ENCODE measurements at places on chromosomes 1 and 21.

DNA sequence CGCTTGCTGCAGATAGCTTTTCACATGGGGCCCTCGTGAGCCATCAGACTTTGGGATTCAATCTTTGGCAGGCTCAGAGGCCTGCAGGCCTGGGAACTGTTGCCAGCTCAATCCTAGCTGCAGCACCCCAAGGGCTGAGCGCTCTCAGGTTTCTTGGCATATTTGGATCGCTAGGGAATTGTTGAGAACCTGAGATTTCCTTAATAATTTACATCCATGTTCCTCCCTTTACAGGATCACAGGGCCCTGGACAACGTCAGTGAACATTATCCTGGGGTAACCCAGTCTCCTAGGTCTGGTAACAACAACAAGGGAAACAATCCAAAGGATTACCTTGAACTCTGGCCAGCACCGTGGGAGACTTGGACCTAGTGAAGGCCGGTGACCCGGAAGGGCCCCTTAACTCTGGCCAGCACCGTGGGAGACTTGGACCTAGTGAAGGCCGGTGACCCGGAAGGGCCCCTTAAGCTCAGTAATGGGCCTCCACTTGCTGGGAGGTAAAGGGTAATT is 49.3 kb upstream of the NEK2 start:
- no peak for DNase-seq

DNA sequence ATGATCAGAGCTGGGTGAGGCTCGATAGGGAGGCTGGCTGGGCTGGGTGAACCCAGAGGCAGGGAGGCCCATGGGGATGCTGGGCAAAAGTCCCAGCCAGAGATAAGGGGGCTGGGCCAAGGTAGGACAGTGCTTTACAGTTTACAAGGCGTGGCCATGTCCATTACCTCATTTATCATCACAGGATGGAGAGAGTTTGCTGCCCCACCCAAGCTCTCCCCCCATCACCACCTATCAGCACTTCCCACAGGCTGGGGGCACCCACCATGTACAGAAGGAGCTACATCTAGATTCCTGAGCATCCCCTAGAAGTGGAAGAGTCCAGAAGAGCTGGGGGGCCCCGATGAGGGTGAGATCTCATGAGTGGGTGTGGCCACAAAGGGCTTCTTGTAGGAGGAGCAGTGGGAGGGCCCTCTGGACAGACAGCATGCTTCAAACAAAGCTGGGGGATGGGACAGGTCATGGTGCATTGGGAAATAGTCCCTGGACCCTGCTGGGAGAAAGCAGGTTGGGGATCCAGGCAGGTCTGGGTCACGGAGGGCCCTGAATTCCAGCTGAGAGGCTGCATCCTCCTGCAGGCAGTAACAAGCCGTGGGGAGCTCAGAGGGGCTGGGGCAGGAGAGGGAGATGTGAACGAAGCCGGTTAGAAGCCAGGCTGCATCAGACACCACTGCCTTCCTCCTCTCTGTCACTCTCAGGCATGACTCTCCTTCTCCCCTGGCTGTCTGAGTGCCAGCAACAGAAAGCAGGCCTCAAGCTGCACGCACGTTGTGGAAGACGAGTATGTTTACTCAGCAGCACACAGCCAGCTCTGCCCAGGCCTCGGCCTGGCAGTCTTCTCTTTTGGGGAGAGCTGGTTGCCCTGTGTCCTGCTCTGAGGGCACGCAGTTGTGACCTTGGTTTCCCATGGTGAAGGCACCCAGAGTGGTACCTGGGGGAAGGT is 202.3 kb downstream of the HIVEP3 start:
- DNase-seq = no peak

DNA sequence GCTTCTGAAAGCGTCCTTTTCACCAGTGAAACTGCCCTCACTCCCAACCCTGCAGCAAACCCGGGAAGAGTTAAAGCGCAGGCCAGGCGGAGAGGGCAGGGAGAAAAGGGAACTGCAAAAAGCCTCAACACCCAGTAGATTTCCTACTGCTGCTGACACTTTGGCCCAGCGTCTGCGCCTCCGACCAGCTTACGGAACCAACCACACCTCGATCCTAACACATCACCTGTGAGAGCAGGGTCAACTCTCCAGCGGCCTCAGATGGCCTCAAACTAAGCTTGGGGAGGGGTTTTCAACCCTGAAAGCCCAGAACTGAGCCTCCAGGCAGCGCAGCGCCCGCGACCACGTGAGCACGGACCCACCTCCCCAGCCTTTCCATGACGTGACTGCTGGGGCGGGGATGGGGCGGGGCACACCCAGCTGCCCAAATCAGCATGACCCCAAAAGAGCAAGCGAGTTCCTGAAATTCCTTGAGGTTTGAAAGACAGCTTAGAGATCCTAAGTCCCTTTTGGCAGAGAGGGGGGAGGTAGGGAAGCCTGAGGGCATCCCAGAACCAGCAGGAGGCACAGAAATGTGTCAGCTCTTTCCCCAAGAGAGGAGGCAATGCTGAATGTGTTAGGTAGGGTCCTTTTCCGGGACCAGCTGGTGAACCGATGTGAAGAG is 59.1 kb downstream of the ITPKB start:
- peak; percentile 49 for DNase-seq

DNA sequence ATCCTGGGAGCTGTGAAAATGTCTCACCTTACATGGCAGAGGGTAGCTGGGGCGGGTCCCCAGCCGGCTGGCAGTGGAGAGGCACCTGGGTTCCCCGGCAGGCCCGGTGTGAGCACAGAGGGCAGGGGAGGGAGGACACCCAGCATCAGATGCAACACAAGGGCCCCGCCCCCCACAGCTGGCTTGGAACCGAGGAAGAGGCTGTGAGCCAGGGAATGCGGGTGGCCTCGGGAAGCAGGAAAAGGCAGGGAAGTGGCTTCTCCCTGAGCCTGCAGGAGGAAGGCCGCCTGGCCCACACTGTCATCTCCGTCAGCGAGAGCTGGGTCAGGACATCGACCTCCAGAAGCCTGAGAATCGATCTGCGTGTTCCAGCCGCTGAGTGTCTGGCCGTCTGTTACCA is 87.3 kb downstream of the SIK1 start:
- no peak for DNase-seq

GRCh38 chr1:181726320-181727012 is 243.1 kb downstream of the CACNA1E start:
- DNase-seq = no peak

DNA sequence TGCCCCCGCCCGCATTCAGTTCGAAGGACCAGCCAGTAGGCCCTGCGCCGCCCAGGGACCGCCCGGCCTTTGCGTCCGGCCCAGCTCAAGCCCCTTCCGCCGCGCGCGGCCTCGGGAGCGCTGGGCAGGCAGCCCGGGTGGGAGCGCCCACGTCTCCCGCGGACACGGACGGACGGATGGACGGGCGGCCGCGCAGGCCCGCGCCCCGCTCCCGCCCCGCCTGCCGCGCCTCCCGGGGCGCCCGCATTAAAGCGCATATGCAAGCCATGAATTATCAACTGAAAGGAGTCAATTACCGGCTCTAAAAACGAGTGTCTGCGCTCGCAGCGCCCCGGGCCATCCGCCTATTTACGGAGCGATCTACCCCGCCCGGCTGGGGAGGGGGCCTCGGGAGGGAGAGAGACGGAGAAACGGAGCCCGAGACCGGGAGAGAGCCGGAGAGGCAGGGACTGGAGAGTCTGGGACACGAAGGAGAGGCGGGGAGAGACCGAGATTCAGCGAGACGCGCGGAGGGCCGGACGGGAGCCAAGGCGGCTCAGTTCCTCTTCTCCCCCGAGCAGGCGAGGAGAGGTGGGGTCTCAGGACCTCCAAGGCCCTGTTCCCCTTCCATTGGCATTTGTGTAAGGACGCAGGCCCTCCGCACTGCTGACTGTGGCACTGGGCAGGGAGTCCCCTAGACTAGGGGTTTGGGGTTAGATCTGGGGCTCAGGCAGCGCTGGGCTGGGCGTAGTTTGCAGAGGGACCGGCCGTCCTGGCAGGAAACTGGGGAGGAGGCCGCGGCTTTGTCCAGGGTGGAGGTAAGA is 41.3 kb upstream of the DMBX1 start:
- DNase-seq = no peak

DNA sequence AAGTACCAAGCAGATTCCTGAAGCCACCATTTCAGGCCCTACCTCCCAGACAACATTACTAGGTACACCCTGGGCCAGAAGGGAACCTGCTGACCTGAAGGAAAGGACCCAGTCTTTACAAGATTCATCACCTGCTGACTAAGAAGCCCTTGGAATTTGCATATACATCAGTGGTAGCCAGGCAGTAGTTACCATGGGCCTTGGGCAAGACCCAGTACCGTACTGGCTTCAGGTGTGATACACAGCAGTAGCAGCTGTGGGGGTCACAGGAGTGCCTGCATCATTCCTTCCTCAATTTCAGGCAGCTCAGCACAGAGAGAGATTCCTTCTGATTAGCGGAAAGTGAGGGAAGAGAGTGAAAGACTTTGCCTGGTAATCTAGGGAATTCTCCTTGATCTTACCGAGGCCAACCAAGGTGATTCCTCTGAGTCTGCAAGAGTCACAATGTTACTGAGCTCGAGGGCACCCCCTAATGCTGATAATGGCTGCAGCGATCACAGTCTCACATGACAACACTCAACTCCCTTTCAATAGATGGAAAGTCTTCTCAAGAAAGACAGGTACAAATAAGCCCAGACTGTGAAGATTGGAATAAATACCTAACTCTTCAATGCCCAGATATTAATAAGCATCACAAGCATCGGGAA is 22.0 kb upstream of the UHMK1 start:
- DNase-seq = no peak

DNA sequence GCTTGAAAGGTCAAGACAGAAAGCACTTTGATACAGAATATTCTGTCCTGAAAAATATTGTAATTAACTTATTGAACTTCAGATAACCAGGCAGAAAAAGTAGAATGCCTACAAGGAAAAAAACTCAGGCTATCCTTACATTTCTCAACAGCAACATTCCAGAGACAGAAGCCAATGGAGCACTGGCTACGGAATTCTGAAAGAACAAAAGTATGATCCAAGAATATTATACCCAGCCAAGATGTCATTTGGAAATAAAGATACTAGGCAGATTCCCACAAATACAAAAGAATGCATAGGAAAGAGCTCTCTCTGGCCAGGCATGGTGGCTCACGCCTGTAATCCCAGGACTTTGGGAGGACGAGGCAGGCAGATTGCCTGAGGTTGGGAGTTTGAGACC is 5.8 kb upstream of the PPT1 start:
- no peak for DNase-seq

DNA sequence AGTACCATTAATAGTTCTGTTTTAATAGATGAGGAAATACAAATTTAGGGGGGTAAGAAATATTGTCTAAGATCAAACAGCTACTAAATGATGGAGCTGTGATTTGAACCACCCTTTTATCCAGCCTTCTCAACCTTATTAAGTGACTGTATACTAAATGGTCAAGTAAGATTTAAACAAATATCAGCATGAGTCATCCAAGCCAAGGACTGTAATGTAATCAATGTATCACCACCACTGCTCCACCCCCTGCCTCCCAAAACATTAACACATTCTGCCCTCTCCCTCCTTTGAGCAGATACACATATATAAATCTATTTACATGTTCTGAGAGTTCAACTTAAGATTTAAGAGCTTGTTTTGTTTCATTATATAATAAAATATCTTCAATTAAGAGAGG is 58.9 kb downstream of the LRRC40 start:
- DNase-seq = no peak

- DNase-seq = no peak
These were observed 526.2 kb downstream of the MRPL39 start for GRCh38 chr21:25081096-25081495.

DNA sequence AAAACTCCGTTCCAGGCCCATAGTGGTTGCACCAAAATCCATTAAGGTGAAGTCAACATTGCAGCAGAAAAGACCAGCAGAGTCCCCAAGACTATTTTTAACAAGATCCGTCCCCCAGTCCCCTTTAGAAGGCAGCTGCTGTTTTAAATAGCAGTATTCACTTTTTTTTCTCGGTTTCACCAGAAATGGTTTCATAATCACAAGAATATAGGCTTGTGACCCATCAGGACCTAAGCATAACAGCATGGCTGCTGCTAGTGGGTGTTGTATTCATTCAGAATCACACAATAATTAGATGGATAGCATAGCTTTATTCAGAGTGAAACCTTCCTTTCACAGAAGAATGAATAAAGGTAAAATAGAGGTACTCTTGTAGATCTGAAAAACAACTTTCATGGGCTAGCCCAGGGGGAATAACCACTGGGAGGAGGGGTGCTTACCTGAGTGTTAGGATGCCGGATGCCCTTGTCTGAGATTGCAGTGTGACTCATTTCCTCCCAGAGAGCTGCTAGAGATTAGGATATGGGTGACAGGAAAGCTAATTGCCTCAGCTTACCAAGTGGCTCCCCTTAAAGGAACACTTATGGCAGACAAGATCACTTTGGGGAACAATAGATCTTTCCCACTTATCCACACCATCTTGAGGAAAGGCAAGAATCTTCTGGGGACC is 35.0 kb downstream of the ACKR1 start:
- no peak for DNase-seq

DNA sequence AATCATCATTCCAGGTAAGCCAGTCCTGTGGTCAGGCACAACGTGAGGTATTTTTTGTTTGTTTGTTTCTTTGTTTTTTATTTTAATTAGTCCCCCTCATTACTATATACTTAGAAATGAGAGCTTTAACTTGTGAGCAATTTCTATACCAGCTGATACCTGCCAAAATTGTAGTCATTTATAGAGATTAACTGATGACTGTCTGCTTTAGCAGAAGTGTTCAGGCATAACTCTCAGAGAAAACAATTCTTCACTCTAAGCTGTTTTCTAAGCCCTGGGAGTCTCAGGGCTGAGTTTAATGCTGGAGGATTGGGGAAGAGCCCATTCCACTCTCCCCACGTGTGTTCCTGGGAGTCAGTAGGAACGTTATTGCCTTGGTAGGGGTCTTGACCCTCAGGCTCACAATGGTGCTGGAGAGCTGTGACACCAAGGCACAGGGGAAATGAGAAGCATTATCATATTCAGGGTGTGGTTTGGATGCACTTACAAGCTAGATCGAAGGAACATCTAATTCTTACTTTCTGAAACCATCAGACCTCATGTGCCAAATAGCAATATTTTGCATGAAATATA is 168.2 kb downstream of the CLIC6 start:
- DNase-seq = no peak

- DNase-seq = no peak
These were observed 42.6 kb downstream of the OPTC start for GRCh38 chr1:203536575-203536974.

DNA sequence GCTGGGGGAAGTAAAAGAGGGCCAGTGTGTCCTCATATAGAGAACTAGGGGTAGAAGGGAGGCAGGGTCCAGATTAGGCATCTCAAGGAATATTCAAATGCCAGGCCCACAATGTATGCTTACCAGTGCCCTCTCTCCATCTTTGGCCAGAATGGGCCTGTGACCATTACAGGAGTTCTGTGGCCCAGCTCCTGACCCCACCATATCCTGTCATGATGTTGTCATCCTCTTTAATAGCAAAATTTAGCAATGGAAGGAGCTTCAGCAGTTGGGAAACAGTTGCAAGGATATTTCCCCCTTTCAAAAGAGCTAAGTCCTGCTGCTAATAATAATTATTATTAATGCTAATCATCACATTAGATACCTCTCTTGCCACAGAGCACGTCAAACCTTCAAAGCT is 49.3 kb upstream of the JUN start:
- DNase-seq = no peak

Measured in KG1 (cell line).